GM12865 (cell line): ENCODE measurements at places on chromosomes 13 and 19.
A peak's percentile ranks its signal among the peaks of the same experiment; 100 is the strongest.

DNA sequence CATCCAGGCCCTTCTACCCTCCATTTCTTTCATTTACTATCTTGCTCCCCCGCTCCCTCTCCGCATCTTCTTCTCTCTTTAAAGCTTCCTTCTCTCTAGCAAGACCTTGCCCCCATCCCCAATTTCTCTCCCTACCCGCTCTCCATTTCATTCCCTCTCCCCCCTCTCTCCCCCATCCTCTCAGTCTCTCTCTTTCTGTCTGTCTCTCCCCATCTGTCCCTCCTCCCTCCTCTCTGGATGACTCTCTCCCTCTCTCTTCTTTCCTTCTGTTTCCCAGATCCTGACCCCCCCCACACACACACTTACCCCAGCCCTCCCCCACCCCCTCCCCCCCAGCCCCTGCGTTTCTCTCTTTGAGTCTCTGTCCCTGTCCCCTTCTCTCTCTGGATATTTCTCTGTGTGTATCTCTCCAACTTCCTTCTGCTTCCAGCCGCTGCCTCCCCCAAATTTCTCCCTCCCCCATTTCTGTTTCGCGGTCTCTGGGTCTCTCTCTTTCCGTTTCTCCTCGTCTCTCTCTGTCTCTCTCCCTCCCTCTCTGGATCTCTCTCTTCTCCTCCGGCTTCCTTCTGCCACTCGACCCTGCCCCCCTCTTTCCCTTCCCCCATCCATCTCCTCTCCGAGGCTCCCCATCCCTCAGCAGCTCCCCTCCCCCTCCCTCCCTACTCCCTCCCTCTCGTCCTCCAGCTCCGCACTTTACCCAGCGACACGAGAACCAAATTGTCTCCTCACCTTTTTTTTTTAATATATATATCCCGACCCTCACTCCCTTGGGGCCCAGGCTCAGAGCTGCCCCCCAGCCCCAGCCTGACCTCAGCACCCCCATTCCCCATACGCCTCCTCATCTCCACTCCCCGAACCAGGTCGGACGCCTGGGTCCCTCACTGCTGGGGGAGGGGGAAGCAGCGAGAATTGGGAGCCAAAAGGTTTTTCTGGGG is 3.6 kb upstream of the CACNG8 start:
- DNase-seq = no peak

GRCh38 chr19:40521276-40521675 is 54.5 kb downstream of the SPTBN4 start:
- DNase-seq = peak; percentile 21

- no peak for DNase-seq
Measured at GRCh38 chr13:46119883-46120614, 15.2 kb upstream of the CPB2 start.

- no peak for DNase-seq
Measured at GRCh38 chr19:9986787-9987281, 23.5 kb downstream of the COL5A3 start.

- no peak for DNase-seq
Measured at GRCh38 chr19:31348481-31349159, 616 bp downstream of the TSHZ3 start.

GRCh38 chr13:105625691-105626090 is 909.8 kb downstream of the EFNB2 start:
- no peak for DNase-seq

- DNase-seq = peak; percentile 22
Measured at GRCh38 chr13:28089065-28089464, 11.3 kb downstream of the FLT3 start.

DNA sequence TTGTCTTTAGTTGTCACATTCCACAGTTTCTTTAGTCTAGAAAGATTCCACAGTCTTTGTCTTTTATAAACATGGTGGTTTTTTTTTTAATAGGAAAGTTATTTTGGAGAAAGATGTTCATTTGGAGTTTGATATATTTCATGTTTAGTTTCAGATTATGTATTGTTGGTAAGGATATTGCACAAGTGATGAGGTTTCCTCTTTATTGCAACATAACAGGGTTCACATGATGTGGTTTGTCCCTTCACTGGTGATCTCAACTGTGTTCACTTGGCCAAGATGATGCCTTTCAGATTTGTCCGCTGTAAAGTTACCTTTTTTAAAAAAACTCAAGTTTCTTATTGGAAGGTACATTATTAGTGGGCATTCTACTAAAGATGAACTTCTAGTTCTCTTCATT is 3.2 kb downstream of the ZNF230 start:
- DNase-seq = no peak

DNA sequence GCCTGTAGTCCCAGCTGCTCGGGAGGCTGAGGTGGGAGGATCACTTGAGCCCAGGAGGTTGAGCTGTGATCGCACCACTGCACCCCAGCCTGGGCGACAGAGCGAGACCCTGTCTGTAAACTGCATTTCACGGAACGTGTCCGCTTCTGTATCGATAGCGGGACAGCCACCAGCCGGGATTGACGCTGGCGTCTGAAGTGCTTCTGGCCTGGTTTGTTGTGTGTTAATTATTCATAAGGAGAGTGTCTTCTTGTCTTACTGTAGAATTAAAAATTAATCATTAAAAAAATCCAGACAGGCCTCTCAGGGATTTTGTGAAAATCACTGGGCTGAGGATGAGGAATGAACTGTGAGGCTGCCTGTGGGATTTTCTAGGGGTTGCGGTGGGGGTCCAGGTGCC is 16.2 kb upstream of the MISP start:
- no peak for DNase-seq

GRCh38 chr19:39843919-39844793 is 2.0 kb downstream of the FBL start:
- DNase-seq = peak; percentile 73

DNA sequence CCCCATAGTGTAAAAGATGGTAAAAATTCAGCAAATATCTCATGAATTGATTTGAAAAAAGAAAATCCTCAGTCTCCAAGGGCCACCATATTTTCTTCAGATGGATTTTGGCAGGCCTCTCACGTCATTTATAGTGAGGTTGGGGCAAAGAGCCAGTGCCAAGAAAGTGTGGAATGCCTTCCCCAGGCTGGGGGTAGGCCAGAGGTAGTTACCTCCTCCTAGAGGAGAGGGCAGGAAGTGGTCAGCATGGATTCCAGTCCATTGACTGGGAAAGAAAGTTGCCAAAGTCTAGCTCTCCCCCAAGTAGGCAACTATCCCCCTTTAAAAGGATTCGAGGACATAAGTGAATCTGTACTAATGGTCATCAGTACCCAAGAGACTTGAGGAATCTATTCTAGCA is 68.4 kb upstream of the KCTD4 start:
- no peak for DNase-seq

GRCh38 chr19:35168196-35168595 is 13.7 kb downstream of the FXYD5 start:
- no peak for DNase-seq

- peak; percentile 18 for DNase-seq
Measured at GRCh38 chr13:43573802-43574514, 212.8 kb downstream of the ENOX1 start.

DNA sequence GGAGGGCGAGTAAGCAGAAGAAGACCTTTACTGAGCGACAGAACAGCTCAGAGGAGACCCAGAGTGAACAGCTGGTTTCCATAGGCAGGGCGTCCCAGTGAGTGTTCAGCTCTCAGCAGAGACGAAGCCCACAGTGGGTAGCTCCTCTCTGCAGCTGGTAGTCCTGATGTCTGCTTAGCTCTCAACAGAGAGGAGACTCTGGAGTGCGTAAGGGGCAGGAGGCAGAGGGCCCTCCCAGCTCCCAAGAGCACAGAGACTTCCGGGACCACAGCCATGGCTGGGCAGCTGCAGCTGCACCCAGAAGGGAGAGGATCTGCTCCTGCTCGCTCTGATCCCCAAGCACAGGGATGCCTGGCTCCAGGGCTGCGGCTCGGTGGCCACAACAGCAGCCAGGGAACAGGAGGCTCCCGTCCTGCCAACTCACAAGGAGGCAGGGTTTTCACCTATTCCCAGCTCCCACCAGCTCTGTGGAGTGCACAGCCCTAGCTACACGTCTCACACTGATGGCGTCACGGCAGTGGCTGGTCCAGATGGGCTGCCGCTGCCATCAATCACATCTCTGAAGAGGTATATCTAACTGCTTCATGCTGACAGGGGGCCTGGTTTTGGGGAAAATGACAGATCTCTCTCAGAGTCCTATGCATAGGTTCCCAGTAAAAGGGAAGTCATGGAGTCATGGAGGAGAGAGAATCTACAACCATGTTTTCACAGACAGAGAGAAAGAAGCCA is 2660.1 kb upstream of the PCDH20 start:
- peak; percentile 51 for DNase-seq

DNA sequence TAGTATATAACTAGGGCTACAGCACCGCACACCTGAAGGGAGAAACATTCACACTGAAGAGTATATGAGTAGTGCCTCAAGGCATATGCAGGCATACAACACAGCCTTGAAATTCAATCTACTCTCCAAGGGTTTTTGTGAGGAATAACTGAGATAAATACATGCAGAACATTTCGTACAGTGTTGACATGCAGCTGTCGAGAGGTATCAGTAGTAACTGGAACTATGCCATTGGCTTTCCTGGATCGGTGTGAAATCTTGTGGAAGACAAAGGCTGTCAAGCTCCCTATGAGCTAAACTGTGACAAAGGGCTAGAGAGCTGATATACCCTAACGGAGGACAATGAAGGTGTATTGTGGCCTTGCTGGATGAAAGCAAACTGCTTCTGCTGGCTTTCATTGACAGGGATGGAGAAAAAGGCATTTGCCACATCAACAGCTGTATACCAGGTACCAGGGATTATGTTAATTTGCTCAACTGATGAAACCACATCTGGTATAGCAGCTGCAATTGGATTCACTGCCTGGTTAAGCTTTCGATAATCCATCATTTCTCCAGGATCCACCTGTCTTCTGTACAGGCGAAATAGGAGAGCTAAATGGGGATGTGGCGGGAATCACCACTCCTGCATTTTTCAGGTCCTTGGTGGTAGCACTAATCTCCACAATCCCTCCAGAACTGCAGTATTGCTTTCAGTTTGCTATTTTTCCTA is 16.3 kb downstream of the MTRF1 start:
- DNase-seq = no peak

- DNase-seq = no peak
Measured at GRCh38 chr13:64471916-64472315, 2758.2 kb downstream of the PCDH9 start.

DNA sequence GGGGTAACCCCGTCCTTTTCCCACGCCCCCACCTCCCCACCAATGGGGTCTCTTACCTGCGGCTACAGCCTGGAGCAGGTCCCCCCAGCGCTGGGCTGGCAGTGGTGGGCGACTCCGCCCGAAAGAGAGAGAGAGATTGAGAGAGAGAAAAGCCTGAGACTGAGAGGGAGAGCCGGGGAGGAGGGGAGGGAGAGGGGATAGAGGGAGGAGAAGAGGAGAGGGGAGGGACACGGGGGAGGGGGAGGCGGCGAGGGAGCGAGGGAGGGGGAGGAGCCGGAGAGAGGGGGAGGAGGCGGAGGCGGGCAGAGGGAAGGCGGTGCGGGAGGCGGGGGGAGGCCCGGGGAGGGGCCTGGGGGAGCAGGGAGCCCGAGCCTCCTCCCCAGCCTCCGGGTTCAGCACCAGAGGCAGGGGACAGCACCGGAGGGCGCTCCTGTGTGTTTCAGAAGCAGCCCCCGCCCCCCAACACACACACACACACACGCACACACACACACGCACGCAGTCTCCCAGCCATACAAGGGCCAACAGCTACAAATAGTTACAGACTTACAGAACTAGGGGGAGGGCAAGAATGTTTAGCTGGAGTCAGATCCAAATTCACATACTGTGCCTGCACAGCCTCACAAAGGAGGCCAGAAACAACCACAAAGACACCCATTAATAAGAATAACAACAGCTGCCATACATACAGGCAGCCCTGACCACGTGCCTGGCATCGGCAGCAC is at the start of gene SLC8A2:
Gene SLC8A2, minus strand, starts transcription at position 161 of the 725 bp plus-strand sequence. CDS start 5,490 bp downstream, outside the sequence.
- DNase-seq = peak; percentile 49

DNA sequence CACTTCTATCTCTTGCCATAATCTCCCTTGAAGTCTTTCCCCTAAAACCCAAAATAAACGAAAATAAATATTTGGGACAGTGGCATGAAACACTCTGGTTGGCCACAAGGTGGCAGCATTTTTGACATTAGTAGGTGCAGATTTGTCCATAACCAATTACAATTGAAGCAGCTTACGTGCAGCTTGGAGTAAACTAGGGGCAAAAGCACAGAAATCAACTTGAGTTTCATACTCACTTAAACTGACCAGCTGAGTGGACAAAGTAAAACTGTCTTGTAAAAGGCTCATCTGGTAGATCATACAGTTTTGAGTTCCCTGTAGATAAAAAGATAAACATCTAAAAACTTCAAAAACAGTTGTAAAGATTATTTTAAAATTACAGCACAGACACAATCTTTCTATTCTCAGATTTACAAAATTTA is 18.8 kb downstream of the PDCD5 start:
- DNase-seq = peak; percentile 73

GRCh38 chr19:32206065-32206464 is 139.3 kb upstream of the ZNF507 start:
- DNase-seq = no peak

GRCh38 chr13:83935566-83935965 is 53.3 kb upstream of the SLITRK1 start:
- DNase-seq = no peak

- DNase-seq = peak; percentile 53
Measured at GRCh38 chr19:34096020-34096915, 76.0 kb upstream of the LSM14A start.

DNA sequence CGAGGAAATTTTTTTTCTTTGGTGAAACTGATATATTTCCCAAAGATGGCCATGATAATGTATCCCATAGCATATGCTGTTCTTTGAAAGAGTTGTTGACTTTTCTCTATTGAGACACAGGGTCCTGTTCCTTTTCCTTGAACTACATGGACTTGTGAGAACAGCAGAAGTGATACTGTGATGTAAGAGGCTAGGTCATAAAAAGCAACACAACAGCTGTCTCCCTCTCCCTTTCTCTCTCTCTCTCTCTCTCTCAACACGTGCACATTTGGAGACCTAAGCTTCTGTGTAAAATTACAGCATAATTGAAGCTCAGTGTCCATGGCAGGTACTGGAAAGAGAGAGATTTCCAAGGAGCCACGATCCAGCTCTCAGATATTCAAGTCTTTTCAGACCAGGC is 1712.4 kb downstream of the EFNB2 start:
- DNase-seq = no peak

- peak; percentile 29 for DNase-seq
Measured at GRCh38 chr19:46950526-46951170, 69.0 kb upstream of the NPAS1 start.

- peak; percentile 41 for DNase-seq
Measured at GRCh38 chr19:29785955-29786589, 25.7 kb upstream of the CCNE1 start.

- DNase-seq = no peak
Measured at GRCh38 chr19:1055886-1056620, 10.9 kb upstream of the ARHGAP45 start.

- no peak for DNase-seq
Measured at GRCh38 chr13:30398601-30399072, 23.7 kb upstream of the UBE2L5 start.

- no peak for DNase-seq
Measured at GRCh38 chr19:58279925-58280316, 1.2 kb downstream of the ZNF8 start.

- DNase-seq = peak; percentile 86
Measured at GRCh38 chr19:13842291-13843103, 34.4 kb upstream of the NANOS3 start.
